ENCODE measurements at places on chromosomes 11 and 22.
A peak's percentile ranks its signal among the peaks of the same experiment; 100 is the strongest.

DNA sequence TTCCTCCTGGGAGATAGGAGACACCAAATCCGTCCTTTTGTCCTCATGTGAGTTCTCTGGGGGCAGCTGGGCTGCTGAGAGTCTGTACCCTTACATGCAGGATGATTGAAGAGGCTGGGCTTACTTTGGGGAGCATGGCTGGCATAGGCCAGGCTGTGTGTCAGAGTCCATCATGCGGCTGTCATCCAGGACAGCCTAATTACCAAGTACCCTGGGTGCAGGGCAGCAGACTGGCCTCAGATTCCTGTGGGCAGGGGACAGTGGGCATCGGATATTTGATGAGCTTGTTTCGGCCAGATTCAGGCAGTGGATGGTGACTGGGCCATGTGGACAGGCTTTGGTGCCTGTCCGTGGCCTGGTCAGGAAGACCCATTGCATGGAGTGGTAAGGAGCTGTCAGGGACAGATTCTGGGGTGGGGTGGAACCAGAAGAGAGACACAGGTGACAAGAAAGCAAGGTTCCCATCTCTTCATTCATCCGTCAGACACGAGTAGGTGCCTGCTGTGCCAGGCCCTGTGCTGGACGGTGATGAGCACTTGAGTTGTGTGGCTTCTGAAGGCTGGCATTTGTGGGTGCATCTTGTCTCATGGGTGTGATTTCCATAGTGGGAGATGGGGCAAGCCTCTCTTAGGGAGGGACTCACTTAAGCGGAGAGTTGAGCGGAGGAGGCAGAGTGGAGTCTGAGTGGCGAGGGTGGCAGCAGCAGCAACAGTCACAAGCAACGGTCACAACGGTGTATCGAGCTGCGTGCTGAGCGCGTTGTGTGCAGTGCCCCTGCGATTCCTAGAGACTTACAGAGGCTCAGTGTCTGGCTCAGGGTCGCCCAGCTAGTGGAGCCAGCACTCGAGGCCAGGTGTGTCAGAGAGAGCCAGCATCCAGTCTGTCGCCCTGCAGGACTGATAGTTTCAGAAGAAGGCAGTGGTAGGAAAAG lies 48.7 kb downstream of the TBC1D22A start:
- DNase-seq: no peak

DNA sequence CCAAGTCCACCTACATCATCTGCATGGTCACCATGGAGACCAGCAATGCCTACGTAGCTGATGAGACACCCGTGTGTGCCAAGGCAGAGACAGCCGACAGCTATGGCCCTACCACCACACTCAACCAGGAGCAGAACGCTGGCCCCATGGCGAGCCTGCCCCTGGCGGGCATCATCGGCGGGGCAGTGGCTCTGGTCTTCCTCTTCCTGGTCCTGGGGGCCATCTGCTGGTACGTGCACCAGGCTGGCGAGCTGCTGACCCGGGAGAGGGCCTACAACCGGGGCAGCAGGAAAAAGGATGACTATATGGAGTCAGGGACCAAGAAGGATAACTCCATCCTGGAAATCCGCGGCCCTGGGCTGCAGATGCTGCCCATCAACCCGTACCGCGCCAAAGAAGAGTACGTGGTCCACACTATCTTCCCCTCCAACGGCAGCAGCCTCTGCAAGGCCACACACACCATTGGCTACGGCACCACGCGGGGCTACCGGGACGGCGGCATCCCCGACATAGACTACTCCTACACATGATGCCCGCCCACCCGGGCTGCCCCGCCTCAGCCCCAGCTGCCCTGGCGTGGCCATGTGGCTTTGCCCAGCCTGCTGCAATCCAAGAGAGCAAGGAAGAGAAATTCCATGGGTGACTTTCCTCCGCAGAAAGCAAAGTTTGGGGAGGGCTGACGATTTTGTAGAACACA lies 48.0 kb downstream of the MACROD1 start:
- no peak for DNase-seq

GRCh38 chr11:74001822-74002286 lies 7.0 kb downstream of the UCP3 start:
- no peak for DNase-seq

- DNase-seq: no peak
Measured at GRCh38 chr11:31884080-31884479, 73.0 kb upstream of the PAX6 start.

GRCh38 chr11:30580573-30580972 lies 5.6 kb downstream of the MPPED2 start:
- DNase-seq: no peak

- DNase-seq: peak; percentile 77
Measured at GRCh38 chr11:61297341-61297740, 2.2 kb upstream of the VWCE start.

- peak; percentile 49 for DNase-seq
Measured at GRCh38 chr11:78646564-78647185, 72.0 kb upstream of the NARS2 start.

DNA sequence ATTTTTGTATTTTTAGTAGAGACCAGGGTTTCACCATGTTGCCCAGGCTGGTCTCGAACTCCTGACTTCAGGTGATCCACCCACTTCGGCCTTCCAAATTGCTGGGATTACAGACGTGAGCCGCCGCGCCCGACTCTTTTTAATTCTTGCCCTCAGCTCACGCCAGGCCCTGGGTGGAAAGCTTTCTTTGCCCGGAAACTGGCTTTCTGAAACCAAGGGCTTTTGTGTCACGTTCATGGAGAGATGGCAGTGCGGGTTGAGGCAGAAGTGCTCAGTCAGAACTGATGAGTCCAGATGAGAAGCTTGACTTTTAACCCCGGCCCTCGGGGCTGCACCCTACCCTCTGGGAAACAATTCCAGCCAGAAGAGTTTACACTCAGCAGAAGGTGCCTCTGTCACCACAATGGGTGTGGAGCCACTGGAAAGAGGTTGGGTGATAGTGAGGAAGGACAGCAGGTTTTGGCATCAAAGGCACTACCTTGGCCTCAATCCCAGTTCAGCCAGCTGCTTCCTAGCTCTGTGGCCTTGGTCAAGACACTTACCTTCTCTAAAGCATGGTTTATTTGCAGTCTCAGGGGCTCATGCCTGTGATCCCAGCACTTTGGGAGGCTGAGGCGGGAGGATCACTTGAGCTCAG lies 890 bp upstream of the ARFGAP3 start:
- no peak for DNase-seq

DNA sequence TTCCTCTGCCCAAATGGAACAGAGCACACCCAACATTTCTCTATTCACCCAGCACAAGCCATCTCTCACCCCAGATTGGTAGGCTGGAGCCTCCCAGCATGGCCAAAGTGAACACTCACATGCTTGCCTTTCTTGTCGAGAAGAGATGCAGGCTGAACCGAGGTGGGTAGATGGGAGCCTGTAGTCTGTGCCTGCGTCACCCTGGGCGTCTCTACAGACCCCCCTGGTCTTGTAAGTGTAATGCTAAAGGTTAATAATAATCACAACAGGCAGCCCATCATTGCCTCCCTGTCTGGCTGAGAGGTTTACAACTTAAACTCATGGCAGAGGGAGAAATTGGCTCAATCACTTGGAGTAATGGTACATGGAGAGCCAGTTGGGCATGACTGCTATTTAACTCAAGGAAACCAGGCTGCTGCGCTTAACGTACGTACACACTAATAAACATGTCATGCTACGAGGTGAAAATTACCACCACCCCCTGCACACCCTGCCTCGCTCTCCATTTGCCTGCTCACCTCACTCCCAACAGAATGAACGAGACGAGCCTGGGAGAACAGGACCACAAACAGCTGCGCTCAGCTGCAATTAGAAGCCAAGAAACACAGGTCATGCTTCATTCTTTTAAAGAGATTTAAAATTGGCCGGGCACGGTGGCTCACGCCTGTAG lies 9.1 kb upstream of the ZBTB16 start:
- no peak for DNase-seq

DNA sequence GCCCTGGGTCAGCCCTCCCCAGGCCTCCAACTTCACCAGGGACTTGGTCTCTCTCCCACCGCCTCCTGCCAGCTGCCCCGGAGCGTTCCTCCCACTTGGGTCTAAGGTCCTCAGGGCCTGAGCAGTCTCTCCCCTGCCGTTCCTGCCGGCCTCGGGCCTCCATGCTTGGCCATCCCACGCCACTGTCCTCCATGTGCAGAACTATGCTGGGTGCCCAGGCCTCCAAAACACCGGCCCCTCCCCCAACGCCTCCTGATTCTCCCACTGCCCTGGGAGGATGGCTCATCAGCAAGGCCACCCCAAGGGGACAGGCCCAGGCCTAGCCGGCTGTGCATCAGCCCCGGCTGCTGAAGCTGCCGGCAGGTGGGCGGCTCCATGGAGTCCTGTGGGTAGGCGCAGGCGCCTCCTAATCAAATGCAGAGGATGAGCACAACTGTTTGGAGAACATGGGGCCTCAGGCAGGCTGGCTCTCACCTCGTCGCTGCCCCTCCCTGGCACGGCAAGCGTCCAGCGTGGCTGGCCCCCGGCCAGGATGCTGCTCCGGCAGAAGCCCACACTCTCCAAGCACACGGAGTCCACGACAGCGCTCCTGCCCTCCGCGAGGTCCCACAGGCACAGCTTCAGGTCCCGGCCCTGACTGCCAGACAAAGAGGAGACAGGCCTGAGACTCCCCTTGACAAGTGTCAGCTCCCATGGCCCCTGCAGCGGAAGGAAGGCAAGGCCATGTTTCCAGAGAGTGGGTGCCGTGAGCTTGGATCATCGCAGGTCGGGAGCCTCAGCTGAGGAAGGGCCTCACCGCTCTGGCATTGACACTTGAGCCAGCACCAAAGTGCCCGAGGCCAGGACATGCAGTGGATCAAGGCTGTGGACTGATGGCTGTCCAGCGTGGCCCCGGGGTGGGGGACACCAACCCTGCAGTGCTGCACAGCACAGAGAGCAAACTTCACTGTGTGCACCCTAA lies 42.6 kb downstream of the GNB1L start:
- no peak for DNase-seq

GRCh38 chr11:11391796-11392463 lies 38.9 kb upstream of the CSNK2A3 start:
- DNase-seq: peak; percentile 90

DNA sequence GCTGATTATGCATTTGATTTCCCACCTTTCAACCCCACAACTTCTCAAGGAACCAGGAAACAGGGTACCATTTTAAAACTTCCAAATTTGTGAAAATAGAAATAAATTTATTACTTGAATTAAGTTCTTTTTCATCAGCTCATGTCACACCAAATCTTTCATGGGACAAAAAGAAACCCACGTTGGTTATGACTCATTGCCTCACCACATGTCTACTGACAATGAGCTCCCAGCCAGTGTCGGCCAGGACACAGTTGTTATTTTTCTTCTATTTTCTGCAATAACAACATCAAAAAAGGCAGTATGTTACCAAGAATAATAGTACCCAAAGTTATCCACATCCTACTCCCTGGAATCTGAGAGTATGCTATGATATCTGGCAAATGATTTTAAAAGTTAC lies 17.3 kb downstream of the MS4A6A start:
- no peak for DNase-seq

- DNase-seq: no peak
Measured at GRCh38 chr11:43646767-43647166, 33.8 kb upstream of the HSD17B12 start.

- no peak for DNase-seq
Measured at GRCh38 chr11:124707829-124708228, 31.9 kb upstream of the NRGN start.

- no peak for DNase-seq
Measured at GRCh38 chr22:22945195-22945594, 57.6 kb downstream of the IGLL5 start.

DNA sequence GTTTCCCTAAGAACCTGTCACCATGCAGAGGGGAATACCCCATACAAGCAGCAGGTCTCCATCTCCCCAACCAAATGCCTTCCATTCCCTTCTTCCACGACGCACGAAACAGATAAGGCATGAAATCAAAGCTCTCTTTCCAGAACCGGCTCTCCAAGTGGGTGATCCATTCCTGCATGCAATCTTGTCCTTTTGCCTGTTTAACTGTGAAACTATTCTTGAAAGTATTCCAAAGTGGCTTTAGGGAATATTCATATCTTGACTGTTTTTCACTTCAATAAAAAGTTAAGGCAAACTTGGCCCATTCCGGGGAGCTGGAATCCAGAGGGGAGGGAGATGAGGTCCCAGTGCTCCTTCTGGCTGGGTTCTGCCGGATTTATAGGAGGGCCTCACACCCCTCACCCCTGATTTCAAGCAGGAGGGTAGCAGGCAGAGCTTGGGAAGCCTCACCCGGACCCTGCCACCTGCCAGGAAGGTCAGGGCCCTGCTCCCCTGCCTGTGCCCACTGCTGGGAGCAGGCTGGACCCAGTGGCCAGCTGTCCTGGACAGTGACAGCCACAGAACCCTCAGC lies 60.9 kb downstream of the SCGB1A1 start:
- DNase-seq: no peak

GRCh38 chr11:70601861-70602538 lies 203.7 kb downstream of the CTTN start:
- no peak for DNase-seq

DNA sequence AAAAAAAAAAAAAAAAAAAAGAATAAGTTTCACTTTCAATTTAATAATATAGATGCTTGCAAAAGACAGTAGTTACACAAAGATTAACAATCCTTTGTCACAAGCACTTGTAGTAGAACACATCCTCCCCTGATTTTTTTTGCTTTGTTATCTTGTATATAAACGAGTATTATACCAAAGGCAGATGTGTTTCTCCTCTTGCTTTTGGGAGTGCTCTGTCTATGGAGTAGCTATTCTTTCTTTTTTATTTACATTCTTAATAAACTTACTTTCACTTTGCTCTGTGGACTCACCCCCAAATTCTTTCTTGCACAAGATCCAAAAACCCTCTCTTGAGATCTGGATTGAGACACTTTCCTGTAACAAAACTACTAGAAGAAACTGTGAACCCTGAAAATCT lies 3.4 kb upstream of the MRPL16 start:
- no peak for DNase-seq

GRCh38 chr22:44862981-44863860 lies 110.8 kb downstream of the ARHGAP8 start:
- DNase-seq: no peak

- no peak for DNase-seq
Measured at GRCh38 chr11:128499613-128500253, 87.6 kb downstream of the ETS1 start.

DNA sequence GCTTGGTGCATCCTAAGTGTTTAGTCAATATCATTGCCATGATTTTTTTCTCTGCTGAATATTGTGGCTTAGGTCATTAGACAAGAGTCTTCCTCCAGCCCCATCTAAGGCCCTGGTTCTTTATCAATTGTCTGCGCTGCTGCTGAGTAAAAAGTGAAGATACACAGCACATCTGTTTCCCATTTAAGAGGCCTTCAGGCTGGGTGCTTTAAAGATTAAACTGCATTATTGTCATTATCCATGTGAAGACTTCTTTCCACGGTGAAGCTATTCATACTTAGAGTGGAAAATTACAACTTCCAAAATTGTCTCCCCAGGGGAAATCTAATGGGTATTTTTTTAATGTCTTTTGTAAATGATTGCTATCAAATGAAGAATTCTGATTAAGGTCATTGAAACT lies 719.8 kb upstream of the LRRC4C start:
- no peak for DNase-seq

- no peak for DNase-seq
Measured at GRCh38 chr11:19162951-19163505, 38.8 kb downstream of the CSRP3 start.

- no peak for DNase-seq
Measured at GRCh38 chr22:49247194-49247924, 580.3 kb downstream of the BRD1 start.
